ENCODE measurements at places on chromosomes 4 and X.

DNA sequence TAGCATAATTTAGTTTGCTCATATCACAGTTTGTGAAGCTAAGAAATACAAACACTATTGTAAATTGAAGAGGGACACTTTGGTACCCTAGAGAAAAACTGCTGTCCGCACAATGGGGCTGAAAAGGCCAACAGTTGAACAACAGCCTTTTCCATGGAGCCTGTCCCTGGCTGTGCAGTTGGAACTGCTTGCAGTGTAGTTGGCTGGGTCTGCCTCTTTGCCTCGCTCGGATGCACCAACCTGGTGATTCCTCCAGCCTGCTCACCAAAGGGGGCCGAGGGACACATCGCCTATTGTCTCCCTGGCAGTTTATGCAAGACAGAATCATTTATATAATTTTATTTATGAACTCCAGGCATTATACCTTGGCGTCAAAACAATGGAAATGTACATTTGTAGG, 16.5 kb upstream of the GALNT7 start:
- DNase-seq, result no peak

- peak; percentile 44 for DNase-seq
These were observed 424.5 kb upstream of the CTSO start for GRCh38 chr4:156378033-156378665.

DNA sequence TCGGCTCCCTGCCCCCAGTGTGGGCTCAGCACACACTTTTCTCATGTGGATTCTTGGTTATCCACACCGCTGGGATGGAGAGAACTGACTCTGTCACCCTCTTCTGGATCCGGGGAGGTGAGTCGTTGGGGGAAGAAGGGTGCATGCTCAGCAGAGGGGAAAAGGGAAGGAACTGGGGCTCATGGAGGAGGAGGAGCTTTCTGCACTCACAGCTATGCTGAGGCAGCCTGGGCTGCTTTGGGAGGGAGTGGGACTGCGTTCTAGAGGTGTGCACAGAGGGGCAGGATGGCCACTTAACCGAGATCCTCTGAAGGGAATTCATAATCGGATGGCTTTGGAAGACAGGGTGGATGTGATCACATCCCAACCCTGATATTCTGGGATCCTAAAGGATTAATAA, 51.6 kb downstream of the RTL5 start:
- no peak for DNase-seq

DNA sequence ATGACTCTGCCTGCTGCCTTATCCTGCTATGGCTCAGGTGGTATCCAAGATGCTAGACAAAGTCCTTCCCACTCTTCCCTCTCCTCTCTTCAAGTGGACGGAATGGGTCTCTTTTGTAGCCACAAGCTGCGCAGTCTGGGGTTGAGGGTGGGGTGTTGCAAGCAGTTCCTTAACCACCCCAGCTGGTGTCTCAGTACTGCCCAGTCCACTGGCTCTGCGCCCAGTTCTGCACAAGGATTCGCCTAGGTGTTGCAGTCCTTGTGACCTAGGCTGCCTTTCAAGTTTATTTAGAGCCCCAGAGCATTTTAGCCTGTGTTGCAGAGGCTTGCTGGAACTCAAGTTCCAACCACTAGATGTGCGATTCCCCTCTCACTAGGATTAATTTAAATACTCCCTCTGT, 120.7 kb downstream of the NEXMIF start:
- DNase-seq, result no peak

DNA sequence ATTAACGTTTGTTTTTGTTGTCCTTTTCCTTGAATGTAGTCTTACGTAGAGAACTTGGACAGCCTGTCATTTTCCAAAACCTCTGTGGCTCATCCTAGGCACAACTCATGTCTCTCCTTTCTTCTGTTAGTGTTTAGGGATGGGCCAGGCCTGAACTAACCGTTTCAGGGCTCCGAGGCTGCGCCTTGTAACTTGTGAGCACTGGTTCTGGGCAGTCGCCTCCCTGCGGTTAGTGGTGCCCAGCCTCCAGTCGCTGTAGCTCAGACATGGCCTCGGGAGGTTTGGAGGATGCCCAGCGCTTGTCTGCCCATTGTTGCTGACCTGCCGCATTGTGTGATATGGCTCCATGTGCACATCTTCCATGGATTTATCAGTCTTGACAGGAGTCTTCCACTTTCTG, 32.8 kb downstream of the TMEM131L start:
- DNase-seq, result no peak

DNA sequence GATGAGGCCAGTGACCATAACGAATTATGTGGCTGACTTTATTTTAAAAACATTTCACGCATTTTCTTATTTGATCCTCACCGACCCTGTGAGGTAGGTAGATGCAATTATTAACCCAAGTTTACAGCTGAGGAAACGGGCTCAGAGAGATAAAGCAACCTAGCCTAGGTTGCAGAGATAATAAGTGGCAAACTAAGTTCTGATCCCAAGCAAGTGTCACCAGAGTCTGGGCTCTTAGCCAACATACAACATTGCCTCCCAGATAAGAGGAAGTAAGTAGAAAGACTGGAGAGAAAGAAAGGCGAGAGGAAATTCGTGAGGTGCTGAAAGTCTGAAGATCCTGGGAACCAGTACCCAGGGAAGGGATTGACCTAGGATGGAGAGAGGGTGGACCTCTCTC, 77.4 kb upstream of the GPR50 start:
- DNase-seq, result no peak

DNA sequence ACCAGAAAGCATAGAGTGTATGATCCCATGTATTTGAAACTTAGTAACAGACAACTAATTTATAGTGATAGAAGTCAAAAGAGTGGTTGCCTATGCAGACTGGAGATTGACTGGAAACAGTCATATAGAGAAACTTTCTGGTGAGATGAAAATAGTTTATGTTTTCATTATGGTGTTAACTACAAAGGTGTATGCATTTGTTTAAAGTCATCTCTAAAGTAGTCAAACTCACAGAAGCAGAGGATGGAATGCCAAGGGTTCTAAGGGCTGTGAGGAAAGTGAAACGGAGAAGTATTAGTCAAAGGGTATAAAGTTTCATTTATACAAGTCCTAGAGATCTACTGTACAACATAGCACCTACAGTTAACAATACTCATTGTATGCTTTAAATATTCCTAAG, 45.8 kb downstream of the ENOX2 start:
- no peak for DNase-seq

DNA sequence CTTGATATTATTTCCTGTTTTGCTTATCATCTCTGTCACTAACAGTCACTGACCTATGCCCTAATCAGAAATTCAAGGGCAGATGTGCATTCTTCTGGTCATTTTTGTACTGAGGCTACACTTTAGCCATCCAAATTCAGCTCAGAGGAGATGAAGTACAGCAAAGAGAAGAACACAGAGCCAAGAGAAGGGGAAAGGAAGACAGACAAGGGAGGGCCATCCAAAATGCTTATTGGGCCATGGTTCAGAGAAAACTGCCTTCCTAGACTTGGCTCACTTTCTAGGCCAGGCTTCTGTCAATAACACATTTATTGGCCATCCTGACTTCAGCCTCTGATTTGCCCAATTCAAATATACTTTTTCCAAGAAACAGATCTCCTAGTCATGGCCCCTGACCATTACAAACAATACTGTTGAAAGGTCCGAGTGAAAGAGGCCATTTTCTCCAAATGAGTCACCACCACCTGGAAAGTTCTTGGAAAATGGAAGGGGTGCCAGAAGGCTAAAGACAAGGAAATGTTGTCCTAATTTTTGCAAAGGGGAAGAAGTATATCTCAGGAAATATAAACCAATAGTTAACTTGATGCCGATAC, 56.4 kb downstream of the DCX start:
- DNase-seq, result no peak

DNA sequence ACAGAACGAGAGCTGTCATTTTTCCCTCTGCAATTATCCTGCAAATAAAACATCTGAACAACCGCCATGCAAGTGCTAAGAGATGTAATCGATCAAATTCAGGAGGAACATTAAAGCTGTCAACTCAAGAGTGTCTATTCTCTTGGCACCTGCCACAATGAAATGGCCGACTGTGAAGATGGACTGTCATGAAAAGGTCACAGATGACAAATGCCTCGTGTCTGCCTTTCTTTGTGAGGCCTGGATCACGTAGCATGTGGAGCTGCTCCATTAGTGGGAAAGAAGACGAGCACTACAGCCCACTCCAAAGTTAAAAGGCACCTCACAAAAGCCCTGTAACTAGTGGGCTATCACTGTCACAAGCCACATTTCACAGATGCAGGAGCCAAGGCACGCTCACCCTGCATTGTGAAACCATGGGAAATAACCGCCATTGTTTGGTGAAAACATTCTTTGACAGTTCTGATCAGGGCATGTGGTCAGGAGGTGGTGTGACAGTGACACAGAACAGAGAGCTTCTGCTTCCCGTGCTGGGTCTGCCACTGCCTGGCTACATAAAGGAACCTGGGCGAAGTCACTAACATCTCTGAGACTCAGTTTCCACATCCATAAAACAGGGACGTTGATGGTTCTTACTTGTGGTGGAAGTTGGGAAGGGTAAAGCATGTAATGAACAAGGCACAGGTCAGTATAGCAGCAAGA, 98.9 kb downstream of the EVC2 start:
- DNase-seq, result no peak

Measured in H9 (cell line).